ENCODE measurements at places on chromosomes 13 and 19.

- no peak for DNase-seq
These were observed 230.2 kb downstream of the TUBA3C start for GRCh38 chr13:18951412-18951811.

- no peak for DNase-seq
These were observed 5.5 kb downstream of the MAG start for GRCh38 chr19:35297515-35297848.

- DNase-seq, result no peak
These were observed 192.4 kb downstream of the NUFIP1 start for GRCh38 chr13:44796597-44797490.

GRCh38 chr19:44757057-44757734, 8.7 kb downstream of the BCL3 start:
- DNase-seq, result no peak

GRCh38 chr19:52170863-52171320, 529 bp downstream of the ZNF836 start:
- DNase-seq, result peak; percentile 3

GRCh38 chr13:19681517-19681916, 48.1 kb downstream of the MPHOSPH8 start:
- no peak for DNase-seq

- no peak for DNase-seq
These were observed 251.0 kb downstream of the UQCRFS1 start for GRCh38 chr19:28961772-28962500.

- no peak for DNase-seq
These were observed 1.9 kb upstream of the PLPPR3 start for GRCh38 chr19:823565-824121.

DNA sequence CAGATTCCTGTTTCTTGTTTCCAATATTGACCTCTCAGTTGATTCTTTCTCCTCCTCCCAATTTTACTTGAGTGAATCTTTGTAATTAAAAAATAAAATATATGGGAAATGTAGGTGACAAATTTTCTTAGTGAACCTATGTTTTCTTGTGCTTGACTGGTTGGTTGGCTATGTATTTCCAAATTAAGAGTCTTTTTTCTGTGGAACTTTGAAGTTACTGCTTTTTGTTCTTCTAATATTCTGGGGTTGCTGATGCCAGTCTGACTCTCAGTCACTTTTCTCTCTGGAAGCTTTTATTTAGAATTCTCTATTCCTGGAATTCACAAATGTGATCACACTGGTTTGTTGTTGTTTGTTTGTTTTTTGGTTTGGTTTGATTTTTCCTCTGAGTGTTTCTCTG, 9.8 kb downstream of the LSM14A start:
- no peak for DNase-seq

DNA sequence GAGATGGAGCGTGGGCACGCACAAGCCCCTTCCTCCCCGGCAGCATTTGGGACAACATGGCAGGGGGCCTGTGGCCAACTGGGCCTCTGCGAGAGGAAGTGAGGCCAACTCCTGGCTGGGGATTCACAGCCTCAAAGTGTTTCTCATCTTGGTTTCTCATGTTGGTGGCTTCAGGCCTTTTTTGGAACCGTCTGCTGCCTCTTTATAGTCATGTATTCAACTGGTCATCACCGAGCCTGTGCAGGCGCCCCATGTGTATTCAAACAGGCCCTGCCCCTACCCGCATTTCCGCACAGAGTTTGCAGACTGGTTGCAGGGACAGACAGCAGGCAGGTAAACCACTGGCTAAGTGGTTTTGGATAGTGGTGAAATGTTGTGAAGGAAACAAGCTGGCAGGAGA, 17.3 kb upstream of the RELB start:
- no peak for DNase-seq

- peak; percentile 16 for DNase-seq
These were observed 615.5 kb upstream of the KLHL1 start for GRCh38 chr13:70723732-70724131.

DNA sequence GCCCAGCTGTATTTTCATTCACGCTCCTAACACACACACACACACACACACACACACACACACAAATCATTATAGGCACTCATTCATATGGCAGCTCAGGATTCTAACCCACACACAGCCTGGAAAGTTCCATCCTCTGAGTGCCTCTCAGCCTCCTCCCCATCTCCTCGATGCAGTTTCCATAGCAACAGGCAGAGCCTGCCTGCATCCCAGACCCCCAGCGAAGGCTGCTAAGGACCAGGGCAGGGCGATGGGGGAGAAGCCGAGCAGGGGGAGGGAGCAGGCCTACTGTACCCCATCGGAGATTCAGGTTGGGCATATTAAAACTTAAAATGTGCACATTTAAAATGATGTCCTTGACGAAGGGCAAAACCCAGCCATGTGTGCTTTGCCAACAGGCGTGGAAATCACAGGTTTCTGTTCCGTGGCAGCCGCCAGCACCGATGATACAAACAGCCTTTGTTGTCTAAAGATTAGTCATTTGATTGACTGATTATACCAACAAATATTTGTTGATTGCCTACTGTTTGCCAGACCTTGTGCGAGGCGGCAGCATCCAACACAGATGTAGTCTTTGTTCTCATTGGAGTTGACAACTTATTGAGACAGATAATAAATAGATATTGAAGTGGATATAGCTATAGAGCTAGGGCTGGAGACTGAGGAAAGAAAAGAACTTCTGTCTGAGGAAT, 43.8 kb upstream of the USP29 start:
- no peak for DNase-seq
